ENCODE measurements at places on chromosomes 4 and X.

- no peak for DNase-seq
These were observed 10.5 kb downstream of the SEPTIN11 start for GRCh38 chr4:76960014-76960413.

- DNase-seq: no peak
These were observed 23.3 kb downstream of the ZNF280C start for GRCh38 chrX:130245441-130245840.

- no peak for DNase-seq
These were observed 67.4 kb downstream of the METTL14 start for GRCh38 chr4:118752551-118752950.

DNA sequence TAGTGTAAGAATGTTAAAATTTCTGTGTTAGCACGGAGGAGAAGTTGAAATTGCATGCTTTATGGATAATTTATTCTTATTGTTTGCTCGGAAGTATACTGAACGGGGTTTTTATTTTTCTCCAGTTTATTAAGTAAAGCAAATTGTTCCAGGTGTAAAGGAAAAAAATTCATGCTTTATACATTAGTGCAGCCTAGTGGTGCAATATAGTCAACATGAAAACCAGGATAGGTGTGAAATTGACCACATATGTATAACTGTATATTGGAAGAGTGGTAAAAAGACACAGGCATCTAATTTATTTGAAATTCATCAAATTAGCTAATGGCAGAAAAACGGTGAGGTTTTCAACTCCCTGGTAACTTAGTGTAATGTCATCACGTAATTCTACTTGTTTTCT is 959 bp downstream of the BRS3 start:
- no peak for DNase-seq

GRCh38 chr4:185480016-185480732 is 8.6 kb upstream of the CCDC110 start:
- DNase-seq: no peak

- DNase-seq: no peak
These were observed 801.9 kb downstream of the TECRL start for GRCh38 chr4:63607169-63607872.

GRCh38 chr4:183912585-183912984 is 7.5 kb downstream of the STOX2 start:
- no peak for DNase-seq

DNA sequence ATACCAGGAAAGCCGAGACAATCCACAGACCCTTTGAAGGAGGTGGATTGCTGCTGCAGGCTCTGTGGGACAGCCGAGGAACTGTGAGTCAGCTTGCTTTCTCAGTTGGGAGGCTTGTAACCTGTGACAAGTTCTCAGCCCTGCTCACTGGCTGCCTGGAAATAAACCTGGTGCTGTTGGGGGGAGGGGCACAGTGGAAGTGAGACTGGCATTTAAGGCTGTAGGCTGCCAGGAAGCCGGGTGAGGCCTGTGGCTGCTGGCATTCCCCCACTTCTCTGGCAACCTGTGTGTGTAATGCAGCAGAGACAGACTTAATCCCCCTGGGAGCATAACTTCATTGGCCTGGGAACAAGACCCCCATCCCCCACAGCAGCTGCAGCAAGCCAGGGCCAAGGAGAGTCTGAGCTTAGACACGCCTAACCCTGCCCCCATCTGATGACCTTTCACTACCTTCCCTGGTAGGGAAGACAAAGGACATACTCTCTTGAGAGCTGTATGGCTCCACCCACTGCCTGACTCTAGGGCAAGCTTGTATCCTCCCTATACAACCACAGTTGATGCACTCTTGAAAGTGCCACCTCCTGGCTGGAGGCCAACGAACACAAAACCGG is 64.1 kb downstream of the ALPK1 start:
- DNase-seq: no peak

DNA sequence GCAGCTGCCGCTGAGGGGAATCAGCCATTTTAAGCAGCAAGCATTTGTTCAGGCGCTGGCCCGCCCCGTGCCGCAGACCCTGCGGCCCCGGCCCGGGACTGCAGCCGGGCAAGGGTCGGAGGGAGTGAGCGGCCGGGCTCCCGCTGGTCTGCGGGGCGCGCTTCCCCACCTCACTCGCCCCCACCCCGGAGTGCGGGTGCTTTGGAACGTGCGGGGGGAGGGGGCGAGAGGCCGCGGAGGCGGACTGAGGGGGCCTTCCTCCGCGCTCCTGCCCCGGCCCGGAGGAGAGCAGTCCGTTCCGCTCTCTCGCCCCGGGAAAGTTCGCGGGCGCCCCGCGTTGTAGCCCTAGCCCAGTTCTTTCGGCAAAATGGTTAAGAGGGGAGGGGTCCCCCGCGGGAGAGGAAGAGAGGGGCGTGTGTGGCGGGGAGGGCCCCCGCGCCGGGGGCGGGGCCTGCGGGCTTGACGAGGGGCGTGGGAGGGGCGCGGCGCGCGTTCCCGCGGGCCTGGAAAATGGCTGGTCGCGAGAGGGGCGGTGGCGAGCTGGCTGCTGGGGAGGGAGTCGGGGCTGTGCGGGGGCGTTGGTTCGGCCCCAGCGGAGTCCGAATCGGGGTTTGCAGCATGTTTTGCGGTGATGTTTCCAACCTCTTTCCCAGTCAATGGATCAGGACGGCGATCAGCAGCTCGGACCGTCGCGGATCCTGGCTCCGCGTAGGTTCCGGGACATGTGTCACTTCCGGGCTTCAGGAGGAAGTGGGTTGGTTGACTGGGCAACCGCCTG is 942 bp downstream of the ING2 start:
- DNase-seq: peak; percentile 81

GRCh38 chrX:153649178-153649914 is 2.3 kb downstream of the DUSP9 start:
- DNase-seq: no peak

DNA sequence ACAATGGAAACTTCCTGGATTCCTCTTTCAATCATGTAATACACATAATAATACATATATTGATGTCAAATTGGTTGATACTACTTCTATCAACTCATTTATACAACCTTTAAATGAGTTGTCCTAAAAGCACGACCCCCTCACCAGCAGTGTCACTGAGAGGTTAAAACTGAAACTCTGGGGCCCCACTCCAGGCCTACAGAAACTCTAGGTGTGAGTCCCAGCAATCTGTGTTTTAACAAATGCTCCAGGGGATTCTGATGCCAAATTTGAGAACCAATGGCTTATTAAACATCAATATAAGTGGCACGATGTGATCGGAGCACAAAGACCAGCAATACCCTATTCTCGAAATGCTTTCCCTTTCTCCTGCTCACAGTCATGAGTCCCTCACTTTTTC is 47.9 kb downstream of the ATP8A1 start:
- DNase-seq: no peak

- no peak for DNase-seq
These were observed 181.1 kb downstream of the MID1IP1 start for GRCh38 chrX:38982370-38982769.

DNA sequence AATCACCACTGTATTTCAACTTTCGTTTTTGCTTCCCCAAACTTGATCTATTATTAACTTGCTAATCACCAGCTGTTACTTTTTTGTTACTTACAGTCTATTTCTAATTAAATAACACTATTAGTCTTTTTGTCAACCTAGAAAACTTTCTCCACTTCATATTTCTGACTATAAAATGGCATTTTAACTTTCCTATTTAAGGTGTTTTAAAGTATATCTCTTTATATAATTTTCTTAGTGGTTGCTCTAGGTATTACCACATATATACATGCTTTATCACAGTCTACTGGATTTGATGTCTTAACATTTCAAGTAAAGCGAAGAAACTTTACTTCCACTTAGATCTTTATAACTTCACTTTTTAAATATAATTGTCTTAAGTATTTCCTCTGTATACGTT is 421.2 kb downstream of the DCAF12L2 start:
- no peak for DNase-seq

Data from stimulated activated CD8-positive, alpha-beta memory T cell treated with anti-CD3 and anti-CD28 coated beads, Interleukin-12 subunit alpha, Interleukin-12 subunit beta, amount 100 ng/mL, for 1 hour (primary cell).